CD4-positive, alpha-beta T cell treated with Interleukin-4 for 4 hours (primary cell): ENCODE measurements at places on chromosomes 4 and X.

GRCh38 chr4:83010111-83010521 lies 507 bp downstream of the LIN54 start:
- peak; percentile 18 for DNase-seq

- DNase-seq: peak; percentile 29
These were observed 75.2 kb upstream of the PRKX start for GRCh38 chrX:3788494-3789233.

DNA sequence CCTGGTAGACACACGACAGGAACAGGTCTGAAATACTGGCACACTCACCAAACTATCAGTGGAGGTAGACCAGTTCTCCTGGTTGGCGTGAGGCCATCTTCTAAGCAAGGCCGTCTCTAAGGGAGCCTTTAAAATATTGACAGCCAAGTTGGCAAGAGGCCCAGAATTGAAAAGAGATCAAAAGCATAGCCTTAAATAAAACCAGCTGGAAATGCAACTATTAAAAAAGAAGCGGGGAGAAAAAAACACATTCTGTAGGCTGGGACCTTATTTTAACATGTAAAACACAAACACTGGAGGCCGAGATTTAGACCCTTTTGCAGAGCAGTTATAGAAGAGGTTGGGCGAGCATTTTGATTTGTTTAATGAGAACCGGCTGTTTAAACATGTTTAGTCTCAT lies 233.0 kb upstream of the CLNK start:
- DNase-seq: no peak

- DNase-seq: no peak
These were observed 1.8 kb downstream of the TLL1 start for GRCh38 chr4:165874791-165875371.

GRCh38 chr4:184850431-184851199 lies 24.8 kb upstream of the ACSL1 start:
- no peak for DNase-seq

- no peak for DNase-seq
These were observed 132.2 kb upstream of the KIT start for GRCh38 chr4:54525602-54526001.

- DNase-seq: peak; percentile 39
These were observed 536 bp downstream of the OTUD5 start for GRCh38 chrX:48956728-48957414.

- DNase-seq: no peak
These were observed 406.4 kb downstream of the FAM47A start for GRCh38 chrX:33725535-33726210.

DNA sequence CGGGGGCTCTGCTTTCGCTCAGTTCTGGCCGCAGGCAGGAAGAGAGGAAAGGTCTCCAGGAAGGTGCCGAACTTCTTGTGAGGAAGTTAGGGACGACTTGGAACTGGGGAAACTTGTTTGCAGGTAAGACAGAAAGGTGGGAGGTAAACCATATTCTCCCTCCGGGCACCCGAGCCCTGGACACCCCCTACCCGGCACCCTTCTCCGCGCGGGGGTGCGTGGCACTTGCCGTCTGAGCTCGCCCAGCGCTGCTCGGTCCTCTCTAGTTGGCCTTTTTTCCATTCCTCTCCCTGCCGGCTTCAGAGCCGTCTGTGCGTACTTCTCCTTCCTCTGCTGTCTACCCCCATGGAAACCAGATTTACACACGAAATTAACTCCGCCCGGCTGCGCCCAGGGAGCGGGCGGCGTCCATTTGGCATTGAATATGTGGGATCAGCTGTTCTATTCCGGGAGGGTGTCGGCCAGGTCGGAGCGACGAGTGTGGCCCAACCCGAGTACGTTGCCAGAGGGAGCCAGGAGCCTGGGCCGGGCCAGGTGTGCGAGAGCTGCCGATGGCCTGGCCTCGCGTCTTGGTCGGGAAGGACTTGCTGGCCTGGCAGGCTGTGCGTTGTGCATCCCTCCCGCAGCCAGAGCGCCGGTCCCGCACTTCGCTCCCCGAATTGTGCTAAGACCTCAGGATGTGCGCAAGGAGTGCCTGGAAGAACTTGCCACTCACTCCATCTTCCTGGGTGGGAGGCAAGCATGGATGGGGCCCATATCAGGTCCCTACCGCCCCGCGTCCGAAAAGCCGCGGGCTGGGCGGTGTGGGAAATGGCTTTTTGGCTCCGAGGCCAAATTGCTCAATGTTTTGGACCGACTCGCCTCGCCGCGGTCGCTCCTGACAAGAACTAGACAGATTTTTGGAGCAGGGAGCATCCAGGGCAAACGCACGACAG lies 1.7 kb downstream of the PDGFRA start:
- no peak for DNase-seq

DNA sequence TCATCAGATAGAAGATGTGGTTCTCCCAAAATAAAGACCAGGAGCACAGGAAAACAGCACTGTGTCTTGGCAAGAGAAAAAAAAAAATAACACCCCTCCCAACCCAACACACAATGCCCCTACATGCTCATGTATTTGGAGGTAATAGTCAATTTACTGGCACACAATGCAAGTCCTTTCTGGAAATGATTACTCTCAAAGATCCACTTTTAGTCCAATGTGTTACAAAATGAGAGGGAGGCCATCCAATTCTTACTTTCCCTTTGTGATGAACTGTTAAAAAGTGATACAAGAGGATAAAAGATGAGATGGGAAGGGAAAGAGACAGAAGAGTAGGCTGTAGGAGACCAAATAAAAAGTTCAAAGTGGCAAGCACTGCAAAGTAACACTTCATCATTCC lies 180.3 kb upstream of the DKK2 start:
- no peak for DNase-seq

GRCh38 chrX:672931-673330 lies 42.3 kb downstream of the SHOX start:
- DNase-seq: no peak

GRCh38 chr4:129136433-129136832 lies 40.5 kb downstream of the C4orf33 start:
- DNase-seq: no peak

DNA sequence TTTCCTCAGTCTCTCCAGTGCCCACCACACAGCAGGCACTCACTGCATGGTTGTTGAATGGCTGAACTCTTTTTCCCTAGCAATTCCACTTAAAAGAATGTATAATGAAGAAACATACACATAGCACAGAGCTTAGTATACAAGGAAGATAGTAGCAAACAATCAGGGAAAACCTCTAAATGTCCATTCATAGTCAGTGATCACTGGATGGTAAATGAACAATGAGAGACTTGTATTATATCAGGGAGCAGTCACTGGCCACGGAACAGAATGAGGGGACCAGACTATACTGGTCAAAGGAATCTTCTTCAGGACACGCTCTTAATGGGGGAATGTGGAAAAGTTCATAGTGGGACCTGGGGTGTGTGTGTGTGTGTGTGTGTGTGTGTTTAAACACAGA lies 43.6 kb upstream of the FAM156A start:
- DNase-seq: no peak
